ENCODE measurements at places on chromosomes 7 and 10.

- no peak for DNase-seq
Observed at GRCh38 chr7:97064972-97065587, 40.4 kb upstream of the DLX5 start.

DNA sequence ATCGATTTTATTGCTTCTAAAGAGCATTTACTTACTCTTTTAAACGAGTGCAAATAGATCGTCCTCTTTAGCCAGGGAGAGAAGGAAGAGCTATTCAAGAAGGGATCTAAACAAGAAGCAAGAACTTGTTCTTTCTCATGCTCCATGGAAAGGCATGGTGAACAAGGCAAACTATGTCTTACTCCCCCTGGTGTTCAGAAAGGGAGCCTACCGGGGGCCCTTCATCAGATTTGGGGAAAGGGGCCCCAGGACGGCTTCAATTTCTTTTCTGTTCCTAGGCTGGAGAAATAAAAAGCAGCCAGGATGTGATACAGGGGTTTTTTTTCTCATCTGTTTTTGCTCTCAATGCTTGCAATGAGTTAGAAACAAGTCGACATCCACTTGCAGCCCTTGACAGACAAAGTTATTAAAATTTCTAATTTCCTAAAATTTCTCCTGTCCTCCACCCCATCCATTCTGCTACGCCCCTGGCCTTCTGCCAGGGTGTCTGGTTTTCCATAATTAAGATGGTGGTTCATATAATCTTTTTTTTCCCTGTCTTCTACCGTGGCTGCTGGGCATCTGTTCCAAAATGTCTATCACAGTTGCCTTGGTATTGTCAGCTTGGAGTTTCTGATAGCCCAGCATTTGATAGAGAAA is 214.4 kb downstream of the CREB5 start:
- peak; percentile 34 for DNase-seq

DNA sequence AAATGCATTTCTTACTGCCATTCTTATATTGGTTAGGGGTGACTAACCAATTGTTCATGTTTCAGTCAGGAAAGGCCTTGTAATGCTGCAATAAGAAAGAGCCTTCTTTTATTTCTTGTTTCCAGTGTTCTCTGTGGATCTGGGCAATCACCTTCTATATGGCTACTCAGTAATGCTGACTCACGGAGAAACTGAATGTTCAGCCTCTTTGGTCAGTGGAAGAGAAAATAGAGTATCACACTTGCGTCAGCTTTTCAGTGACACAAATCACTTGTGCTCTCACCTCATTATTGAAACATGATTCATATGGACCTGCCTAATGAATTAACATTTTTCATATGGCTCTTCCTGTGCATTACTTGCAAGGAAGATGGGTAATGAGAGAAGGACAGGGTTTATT is 243.9 kb upstream of the POT1 start:
- no peak for DNase-seq

DNA sequence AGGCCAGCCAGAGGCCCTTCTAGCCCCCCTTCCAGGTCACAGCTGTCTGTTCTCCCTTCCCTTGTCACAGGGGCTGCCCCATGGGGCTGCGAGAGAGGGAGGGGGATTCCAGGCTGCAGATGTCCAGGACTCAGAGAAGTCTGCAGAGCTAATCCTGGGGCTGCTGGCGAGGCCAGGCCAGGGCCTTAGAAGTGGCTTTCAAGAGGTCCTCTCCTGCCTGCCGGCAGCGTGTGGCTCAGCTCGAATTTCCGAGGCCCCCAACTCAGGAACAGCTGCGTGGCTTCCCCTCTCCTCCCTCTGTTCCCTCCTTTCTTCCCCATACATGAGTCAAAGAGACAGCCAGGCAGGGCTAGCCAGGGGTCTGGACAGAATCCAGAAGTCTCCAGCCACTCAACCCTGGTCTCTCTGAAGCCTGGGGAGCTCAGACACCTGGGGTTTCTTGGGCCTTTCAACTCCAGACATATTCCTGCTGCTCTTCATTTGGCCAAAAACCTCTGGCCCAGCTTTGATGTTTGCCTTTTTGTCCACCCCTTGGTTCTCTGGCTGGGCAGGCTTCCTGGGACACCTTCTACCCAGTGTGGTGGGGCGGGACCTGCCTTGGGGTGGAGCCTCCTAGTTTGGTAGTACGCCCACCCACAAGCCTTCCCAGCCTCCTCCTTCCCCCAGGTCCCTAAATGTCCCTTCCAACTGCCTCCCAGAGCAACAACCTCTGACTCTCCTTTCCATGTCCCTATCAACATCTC is 21.8 kb upstream of the EIF5AL1 start:
- no peak for DNase-seq

- DNase-seq = no peak
Observed at GRCh38 chr7:146449625-146450024, 333.0 kb downstream of the CNTNAP2 start.

- peak; percentile 37 for DNase-seq
Observed at GRCh38 chr10:86757113-86757972, 924 bp downstream of the BMPR1A start.

GRCh38 chr10:120221873-120222485 is 235.0 kb upstream of the PLPP4 start:
- DNase-seq = no peak

- DNase-seq = no peak
Observed at GRCh38 chr10:109411917-109412316, 511.4 kb downstream of the XPNPEP1 start.

GRCh38 chr7:115728518-115728917 is 302.0 kb downstream of the TFEC start:
- DNase-seq = no peak

DNA sequence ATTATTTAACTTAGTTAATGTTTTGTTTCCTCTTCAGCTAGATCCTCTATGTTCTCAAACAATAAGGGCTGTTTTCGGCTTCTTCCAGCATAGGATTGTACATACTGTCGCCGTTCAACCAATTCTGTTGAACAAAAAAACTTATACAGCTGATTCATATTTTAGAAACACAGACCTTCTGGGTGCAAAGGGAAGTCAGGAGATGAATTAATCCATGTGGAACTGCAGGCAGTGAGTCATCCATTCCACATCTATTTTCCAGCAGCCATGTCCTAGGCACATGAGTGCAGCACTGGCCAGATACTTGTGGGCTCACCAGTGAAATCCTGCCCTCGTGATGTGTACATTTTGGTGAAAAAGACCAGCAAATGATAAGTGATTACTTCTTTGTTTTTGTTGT is 163.2 kb downstream of the JAZF1 start:
- DNase-seq = no peak

GRCh38 chr7:103576641-103577040 is 130.6 kb upstream of the SLC26A5 start:
- no peak for DNase-seq

GRCh38 chr10:124296121-124296812 is 122.5 kb downstream of the OAT start:
- DNase-seq = no peak

- DNase-seq = peak; percentile 24
Observed at GRCh38 chr10:90592638-90593302, 265.1 kb downstream of the HTR7 start.

GRCh38 chr10:91520661-91521060 is 110.5 kb downstream of the HECTD2 start:
- no peak for DNase-seq

- DNase-seq = no peak
Observed at GRCh38 chr10:15363031-15363430, 8.1 kb downstream of the FAM171A1 start.

- DNase-seq = no peak
Observed at GRCh38 chr7:42972699-42973500, 40.7 kb downstream of the MRPL32 start.

GRCh38 chr10:83182076-83182475 is 957.2 kb upstream of the GHITM start:
- no peak for DNase-seq

DNA sequence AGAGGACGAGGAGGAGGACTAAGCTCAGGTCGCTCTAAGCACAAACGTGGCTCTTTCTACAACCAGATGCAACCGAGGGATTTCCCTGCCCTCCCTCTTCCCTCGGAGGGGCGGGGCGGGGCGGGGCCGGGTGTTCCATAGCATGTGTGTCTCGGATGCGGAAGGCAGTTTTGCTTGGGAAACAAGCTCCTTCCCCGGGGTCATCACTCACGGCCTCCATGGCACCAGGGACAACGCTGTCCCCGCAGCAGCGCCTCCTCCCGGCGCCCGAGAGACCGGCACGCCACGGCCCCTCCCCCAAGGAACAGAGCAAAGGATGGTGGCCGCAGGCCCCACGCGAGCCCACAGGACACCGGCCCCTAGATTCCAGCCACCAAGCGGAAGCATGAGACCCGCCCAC is 110.5 kb downstream of the PAXIP1 start:
- no peak for DNase-seq

GRCh38 chr10:72692994-72693781 is 1.2 kb downstream of the MCU start:
- no peak for DNase-seq

DNA sequence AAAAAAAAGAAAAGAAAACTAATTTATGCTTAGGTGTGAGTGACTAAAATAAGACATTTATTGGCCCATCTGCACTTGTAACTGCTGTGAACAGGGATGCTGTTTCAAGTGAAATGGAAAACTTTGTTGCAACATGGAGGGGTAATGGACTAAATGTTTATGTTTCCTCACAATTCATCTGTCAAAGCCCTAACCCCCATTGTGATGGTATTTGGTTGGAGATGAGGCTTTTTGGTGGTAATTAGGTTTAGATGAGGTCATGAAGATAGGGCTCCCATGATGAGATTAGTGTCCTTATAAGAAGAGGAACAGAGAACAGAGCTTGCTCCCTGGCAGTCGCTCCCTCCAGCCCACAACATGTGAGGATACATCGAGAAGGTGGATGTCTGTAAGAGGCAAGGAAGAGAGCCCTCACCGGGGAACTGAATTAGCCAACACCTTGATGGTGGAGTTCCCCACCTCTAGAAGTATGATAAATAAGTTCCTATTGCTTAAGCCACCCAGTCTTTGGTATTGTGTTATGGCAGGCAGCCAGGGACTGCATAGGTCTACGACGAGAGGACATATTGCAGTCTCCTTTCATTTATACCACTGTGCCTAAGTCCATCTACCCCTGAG is 28.6 kb upstream of the VCL start:
- DNase-seq = no peak

DNA sequence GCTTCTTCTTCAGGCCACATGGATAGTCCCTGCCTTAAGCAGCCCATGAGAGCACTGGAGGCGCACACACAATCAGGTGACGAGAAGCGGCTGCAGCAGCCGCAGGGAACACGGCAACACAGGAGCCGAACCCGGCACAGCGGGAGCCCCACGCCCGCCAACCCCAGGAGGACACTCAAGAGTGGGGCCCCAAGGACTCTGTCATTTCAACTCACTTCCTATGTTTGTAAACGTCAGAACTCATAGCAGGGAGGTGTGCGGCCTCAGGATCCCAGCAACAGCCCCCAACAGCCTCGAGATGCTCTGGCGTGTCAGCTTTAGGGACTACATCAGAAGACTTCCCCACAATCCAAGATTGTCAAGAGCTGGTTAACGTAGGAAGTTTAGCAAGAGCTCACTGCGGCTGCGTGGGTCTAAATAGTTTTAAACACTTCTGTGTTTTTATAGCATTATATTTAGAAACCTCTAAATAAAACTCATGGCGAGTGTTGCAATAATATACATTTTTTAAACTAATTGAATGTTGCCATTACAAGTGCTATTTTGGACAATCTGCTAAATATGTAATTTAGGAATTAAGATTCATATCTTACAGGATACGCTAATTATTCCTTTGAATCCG is 123.4 kb downstream of the MAD1L1 start:
- DNase-seq = no peak

DNA sequence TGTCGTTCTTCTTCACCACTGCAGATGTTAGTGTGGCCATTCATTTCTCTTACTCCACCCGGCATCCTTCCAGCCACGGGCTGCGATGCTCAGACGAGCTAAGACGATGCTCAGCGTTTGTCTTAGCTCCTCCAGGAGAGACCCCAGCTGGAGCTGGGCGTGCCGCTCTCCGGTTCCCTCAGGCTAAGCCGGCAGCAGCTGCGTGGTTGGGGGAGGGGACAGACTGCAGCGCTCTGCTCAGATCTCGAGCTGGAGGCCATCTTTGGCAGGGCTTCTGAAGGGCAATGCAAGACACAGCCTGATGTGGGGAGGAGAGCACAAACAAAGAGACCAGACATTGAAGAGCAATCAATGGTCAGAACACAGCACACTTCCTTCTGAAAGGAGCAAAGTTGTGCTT is 4.8 kb downstream of the INA start:
- no peak for DNase-seq

DNA sequence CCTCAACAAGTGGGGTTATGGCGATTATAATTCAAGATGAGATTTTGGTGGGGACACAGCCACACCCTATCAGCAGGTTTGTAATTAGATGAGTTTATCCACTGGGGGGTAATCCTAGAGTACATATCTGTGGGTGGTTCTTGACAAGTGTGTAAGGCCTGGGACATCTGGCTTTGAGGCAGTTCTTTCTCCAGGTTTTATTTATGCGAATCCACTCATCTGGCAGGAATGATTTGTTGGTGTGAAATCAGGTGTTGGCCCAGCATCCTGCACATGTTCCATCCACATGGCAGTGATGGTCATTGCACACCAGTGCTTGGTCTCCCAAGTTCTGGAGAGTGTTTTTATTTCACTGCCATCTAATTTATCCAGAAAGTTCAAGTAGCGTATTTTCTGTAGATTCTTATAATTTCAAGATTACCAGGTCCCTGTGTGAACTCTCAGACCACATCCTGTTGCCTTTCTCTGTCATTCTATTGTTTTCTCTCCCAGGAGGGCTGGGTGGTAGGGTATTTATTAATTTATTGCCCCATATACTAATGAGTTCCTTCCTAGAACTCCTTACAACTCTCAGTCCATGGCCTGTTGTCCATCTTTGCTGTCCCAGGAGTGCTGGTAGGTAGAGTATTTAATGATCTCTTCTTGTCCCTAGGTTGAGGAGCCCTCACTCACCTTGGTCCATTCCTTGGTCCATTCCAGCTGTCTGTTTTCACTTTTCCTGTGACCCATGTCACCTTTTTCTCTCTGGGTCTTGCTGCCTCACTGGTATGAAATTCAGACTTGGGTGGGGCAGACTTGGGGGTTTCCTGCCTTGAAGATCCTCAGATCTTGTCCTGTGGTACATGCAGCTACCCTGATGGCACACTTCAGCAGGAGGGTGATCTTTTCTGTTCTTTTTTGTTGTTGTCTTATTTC is 10.4 kb downstream of the RALA start:
- DNase-seq = no peak

DNA sequence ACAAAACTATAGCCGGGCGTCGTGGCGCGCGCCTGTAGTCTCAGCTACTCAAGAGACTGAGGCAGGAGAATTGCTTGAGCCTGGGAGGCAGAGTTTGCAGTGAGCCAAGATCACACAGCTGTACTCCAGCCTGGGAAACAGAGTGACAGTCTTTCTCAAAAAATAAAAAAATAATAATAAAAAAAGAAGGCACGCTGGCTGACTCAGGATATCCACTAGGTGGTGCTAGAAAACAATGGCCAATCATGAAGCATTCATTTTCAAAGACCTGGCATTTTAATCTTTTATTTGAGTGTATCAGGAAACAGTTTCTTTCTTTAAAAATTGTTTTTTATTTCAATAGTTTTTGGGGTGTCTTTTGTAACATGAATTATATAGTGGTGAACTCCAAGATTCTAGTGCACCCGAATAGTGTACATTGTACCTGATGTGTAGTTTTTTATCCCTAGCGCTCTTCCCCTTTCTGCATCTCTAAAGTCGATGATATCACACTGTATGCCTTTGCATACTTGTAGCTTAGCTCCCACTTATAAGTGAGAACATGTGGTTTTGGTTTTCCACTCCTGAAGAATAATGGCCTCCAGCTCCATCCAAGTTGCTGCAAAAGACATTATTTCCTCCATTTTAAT is 88.6 kb downstream of the LYZL1 start:
- DNase-seq = no peak

All from stimulated activated CD8-positive, alpha-beta memory T cell treated with anti-CD3 and anti-CD28 coated beads, Interleukin-4, amount 100 ng/mL, for 48 hours (primary cell).